ENCODE measurements at places on chromosomes 13 and 19.

- no peak for DNase-seq
Observed at GRCh38 chr19:13992025-13992424, 14.1 kb downstream of the RFX1 start.

- DNase-seq: no peak
Observed at GRCh38 chr19:51410950-51411748, 6.3 kb downstream of the SIGLEC10 start.

GRCh38 chr19:32977280-32977679 lies 5.2 kb downstream of the FAAP24 start:
- DNase-seq: no peak

DNA sequence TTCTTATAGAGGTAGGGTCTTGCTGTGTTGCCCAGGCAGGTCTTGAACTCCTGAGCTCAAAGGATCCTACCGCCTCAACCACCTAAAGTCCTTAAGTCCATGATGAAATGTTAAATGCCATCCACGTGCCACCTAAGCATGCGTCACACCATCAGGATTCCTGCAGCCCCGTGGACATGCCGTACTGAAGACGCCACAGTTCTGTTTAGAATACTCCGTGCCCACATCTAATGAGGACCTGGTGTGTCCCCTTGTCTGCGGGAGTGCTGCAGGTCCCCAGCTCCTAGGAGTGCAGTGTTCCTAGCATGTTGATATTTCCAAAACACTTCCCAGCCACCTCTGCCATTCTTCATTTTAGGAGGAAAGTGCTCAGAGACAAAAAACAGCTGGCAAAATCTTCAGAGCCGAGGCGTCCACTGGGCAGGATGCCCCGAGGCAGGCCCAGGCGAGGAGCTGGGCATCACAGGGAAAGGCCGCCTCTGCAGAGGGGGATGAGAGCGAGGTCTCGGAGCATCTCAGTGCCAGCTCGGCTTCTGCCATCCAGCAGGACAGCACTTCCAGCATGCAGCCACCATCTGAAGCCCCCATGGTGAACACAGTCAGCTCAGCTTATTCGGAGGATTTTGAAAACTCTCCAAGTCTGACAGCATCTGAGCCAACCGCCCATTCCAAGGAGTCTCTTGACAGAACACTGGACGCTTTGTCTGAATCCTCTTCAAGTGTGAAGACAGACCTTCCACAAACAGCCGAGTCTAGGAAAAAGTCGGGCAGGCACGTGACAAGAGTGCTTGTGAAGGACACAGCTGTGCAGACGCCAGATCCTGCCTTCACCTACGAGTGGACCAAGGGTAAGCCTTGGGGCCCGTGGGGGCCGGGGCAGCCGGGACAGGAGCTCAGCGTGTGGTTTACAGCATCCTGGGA lies 13.2 kb downstream of the C19orf44 start:
- no peak for DNase-seq

DNA sequence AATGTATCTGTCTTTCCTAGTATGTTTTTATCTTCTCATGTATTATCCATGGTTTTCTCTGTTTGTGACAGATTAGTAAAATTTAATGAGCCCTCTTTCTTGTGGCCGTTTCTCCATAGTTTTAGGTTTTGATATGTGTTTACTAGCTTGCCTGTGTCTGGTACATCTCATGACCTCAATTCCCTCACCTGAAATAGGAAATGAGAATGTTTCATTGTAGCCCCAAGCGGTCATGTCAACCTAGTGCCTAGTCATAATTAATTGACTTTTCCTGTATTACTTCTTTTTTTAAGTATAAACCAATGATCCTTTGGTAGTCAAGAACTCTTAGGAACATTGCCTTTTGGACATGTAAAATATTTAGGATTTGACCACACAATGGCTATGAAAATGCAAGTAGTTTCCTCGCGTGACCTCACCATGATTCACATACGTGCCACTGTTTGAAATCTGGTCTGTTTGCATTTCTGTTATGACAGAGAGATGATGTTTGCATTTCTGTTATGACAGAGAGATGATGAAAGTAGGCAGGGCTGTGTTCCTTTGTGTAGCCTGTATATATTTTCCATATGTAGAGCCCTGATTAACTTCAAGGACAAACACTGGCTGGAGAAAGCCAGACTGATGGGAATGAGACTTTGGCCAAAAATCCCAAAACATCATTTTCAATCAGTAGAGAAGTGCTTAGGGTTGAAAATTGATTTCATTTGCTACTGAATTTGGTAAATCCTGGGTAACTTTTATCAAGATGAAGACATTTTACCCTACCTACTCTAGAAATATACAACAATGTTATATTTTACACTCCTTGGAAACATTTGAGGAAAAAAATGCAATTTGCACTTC lies 104.8 kb downstream of the TNFRSF19 start:
- DNase-seq: no peak

- no peak for DNase-seq
Observed at GRCh38 chr13:46476174-46476573, 76.8 kb upstream of the LRCH1 start.

DNA sequence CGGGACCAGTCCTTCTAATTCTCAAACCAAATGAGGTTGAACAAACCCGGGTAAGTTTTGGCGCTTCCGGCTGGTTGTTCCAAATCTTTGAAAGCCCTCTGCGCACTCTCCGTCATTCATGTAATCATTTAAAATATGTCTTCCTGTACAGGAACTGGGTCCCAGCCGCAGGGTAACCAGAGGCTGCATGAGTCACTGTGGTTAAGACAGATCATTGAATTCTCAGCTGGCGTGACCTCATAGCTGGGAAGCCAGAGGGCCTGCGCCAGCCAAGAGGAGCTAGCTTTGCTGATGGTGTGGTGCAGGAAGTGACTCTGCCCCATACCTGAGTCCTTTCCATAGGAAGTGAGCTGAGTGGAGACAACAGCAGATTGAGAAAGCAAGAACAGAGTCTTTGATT lies 135.2 kb downstream of the TSHZ3 start:
- DNase-seq: peak; percentile 94

GRCh38 chr13:103539721-103540381 lies 473.6 kb upstream of the SLC10A2 start:
- DNase-seq: no peak

- peak; percentile 61 for DNase-seq
Observed at GRCh38 chr19:39187552-39187943, 9.2 kb upstream of the NCCRP1 start.

DNA sequence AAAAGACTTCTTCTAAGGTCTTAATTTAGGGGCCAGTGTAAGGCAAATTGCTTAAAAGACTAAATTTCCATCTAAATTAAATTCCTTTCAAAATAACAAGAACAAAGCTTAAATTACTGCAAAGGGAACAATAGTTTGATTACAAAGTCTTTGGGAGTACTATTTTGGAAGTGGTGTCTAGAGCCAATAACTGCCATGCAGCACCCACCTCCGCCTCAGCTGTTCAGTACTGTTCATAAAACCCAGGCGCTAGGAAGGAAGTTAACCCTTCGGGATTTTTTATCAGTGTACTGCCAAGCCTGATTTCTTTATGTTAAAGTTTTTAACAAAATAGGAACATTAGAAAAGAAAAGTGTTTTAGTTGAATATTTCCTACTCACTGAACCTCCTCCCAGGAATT lies 210.1 kb downstream of the LIG4 start:
- DNase-seq: no peak

DNA sequence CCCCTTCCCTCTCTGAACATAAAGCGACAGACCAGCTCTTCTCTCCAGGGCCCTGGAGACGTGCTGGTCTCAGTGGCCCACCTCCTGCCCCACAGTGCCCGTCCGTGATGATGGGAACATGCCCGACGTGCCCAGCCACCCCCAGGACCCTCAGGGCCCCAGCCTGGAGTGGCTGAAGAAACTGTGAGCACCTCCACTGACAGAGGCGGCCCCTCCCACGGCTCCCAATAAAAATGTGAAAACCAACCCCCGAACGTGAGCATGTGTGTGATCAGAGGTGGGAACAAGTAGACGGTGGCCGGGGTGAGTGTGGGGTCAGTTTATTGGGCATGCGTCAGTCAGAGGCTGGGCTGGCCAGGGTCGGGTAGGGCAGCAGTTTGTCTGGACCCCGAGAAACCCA lies 4.1 kb downstream of the NDUFA3 start:
- no peak for DNase-seq

DNA sequence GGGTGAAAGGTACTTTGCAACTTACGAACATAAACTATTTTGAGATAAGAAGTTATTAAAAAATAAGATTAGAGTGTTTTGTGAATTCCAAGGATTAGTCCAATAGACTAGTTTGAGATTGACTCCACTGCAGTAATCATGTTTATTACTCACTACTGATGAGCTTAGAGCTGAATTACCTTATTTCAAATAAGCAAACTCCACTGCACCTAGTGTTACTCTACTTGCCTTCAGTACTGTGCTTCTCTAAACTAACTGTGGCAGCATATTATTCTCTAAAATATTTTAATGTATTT lies 111.7 kb downstream of the MIPEP start:
- DNase-seq: no peak

DNA sequence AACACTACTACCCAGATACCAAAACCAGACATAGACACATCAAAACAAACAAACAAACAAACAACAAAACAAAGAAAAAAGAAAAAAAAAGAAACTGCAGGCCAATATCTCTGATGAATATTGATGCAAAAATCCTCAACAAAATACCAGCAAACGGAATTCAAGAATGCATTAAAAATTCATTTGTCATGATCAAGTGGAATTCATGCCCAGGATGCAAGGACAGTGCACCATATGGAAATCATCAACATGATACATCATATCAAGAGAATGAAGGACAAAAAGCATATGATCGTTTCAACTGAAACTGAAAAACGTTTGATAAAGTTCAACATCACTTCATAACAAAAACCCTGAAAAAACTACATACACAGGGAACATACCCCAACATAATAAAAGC lies 48.9 kb upstream of the CEACAM21 start:
- DNase-seq: no peak

DNA sequence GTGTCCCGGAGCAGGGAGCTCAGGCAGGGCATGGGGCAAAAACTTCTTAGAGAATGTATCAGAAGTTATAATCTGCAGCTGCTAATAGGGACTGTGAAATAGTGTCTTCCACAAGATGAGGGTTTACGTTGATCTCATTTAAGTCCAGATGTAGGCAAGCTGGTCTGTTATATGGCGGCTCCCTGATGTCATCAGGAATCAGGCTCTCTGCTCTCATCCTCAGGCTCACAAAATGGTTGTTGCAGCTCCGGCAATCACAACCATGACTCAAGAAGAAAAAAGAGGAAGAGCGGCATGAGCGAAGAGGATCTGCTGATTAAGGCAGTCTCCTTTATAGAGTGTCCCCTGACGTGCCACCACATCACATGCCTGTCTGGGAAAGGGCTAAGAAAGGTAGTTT lies 191.3 kb downstream of the KLF5 start:
- DNase-seq: no peak

GRCh38 chr13:78401873-78402707 lies 201.3 kb downstream of the POU4F1 start:
- peak; percentile 54 for DNase-seq

DNA sequence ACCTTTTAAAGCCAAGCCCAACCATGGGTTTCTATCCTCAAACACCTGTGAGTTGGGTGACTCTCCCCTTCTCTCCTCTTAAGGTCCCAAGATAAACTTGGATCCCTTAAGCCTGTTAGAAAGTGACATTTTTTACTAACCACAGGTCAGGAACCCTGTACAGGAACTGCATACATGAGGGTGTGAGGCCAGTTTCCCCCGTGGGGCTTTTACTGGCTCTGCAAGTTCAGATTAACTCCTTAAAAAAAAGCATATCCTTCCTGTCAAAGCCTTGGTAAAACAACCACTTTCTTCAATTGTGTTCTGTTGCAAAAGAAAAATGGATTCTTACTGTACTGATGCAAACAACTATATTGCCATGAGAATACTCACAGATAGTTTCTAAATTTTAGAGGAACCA lies 2638.7 kb upstream of the PCDH20 start:
- DNase-seq: no peak

- peak; percentile 75 for DNase-seq
Observed at GRCh38 chr19:28289295-28290063, 923.5 kb downstream of the UQCRFS1 start.

All from islet precursor cell (in vitro differentiated cells).